Naive thymus-derived CD4-positive, alpha-beta T cell (primary cell): ENCODE measurements at places on chromosomes 6 and 20. TPM values are rescaled to one million over a fixed set of nuclear protein-coding genes. Genes with fewer than 3 reads are reported as not detected.

DNA sequence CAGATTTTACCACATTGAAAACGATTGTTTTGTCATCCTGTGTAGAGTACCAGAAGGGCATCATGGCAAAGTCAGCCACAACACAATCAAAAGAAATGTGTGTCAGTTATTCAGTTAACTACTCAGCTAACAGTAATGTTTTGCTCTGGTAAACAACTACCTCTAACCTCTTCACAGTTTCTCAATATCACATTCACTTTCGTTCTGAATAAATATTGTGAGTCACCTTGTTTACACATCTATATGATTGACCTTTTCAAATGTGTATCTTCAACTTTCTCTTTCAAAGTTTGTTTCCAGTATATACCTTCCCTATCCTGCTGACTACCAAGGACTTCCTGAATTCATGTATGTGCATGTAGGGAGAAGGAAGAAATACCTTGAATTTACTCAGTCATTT lies 216.6 kb upstream of the UFL1 start:
- no peak for DNase-seq

GRCh38 chr6:73768558-73768957 lies 72.6 kb downstream of the CD109 start:
- DNase-seq, result no peak

PRDM13 gene
- total RNA-seq, result 0.08 TPM in 1 of 2 replicates, not detected in the other

GRCh38 chr6:133290930-133291329 lies 49.8 kb downstream of the EYA4 start:
- DNase-seq, result no peak

DNA sequence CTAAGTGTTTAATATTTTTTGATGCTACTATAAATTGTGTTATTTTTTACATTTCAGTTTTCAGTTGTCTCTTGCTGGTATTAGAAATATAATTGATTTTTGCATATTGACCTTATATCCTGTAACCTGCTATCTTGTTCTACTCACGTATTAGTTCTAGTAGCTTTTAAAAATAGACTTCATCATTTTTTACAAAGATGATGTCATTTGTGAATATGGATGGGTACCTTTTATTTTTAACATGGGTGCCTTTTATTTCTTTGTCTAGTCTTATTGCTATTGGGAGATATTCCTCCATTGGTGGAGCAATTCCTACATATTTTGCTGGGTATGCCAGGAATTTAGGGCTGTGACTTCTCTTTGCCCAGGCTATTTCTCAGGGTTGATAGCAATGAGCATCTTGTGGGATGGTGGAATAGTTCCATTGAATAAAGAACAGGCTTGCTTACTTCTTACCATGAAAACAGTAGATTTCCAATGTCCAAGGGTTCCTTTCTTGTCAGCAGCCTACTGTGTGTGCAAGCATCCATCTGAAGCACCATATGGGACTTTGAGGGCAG lies 149.7 kb downstream of the CARMIL1 start:
- no peak for DNase-seq
